ENCODE measurements at places on chromosomes 7 and 10. TPM values are rescaled to one million over a fixed set of nuclear protein-coding genes. Genes with fewer than 3 reads are reported as not detected.
A peak's percentile ranks its signal among the peaks of the same experiment; 100 is the strongest.

The NEUROG3 gene
- total RNA-seq = not detected

DNA sequence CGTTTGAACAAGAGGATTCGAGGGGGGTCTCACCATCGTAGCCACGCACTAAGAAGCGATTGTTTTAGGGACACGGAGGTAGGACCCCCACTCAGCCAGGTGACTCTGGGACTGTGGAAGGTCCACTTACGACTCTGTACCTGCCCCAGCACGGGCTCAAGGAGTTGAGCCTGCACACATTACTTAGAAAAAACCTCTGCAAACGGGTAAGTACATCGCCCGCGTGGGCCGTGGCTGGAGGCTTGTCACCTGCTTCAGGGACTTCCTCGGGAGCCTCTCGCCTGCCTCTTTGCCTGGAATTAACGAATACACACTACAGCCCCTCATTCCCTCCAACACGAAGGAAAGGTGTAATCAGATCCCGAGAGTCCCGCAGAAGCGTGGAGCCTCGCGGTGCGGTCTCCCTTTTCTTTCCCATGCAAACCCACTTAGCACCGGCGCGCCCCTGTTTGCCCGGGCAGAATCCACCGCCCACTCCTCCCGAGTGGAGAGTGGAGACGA lies 826 bp downstream of the PODXL start:
- no peaks in the 10 kb centered on the region for H3K36me3 ChIP-seq
- no peak overlapping the region for H3K27ac ChIP-seq
- no peak for DNase-seq
- peaks cover 6% of the 10 kb centered on the region for H3K4me1 ChIP-seq
- peaks cover 63% of the 10 kb centered on the region for H3K27me3 ChIP-seq

DNA sequence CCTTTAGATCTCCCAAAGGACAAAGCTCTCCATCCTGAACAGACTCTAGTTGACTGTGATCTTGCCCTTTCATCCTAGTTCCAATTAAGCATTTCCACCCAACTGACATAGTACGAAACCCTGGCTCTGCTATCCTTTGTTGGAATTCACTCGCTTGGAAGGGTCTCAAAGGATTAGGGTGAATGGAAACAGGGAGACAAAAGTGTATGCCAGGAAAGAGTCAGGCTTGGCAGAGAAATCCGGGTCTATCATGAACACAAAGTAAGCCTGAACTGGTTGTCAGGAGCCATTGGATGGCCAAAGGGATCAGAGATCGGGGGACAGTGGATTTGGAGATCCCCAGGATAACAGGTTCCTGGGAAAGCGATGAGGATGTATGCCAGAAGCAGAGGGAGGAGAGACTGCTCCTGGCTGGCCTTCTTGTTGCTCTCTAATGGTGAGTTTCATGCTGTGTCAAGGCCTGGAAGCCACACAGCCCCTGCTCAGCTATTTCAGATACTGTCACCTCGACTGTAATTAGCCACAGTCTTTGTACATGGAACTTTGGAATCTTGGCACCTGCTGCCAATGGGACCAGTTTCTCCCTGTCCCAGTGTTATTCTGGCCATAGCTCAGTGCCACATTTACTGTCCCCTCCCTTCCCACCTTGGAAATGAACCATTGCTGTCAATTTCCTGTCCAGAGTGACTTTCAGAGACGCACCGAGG lies 1168.7 kb upstream of the AUTS2 start:
- H3K4me1 ChIP-seq = no peaks in the 10 kb centered on the region
- H3K27ac ChIP-seq = no peak overlapping the region
- no peaks in the 10 kb centered on the region for H3K27me3 ChIP-seq
- no peak for DNase-seq

DNA sequence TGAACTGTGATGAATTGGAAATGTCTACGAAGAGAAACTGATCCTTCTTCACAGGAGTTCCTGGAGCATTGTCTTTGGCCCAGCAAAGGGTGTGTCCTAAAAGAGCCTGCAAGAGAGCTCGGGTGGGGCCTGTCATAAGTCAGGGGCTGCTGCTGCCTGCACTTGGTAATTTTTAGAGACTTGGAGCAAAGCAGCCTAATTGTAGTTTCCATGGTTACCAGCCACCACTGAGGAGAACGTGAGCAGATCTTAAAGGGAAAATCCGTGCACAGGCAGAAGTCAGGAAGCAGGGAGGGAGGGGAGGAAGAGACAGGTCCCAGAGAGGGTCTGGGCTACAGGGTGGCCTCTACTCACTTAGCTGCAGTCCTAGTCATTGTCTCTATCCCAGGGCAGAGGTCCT lies 463.6 kb downstream of the PLXNA4 start:
- H3K27me3 ChIP-seq = peaks cover 4% of the 10 kb centered on the region
- no peaks in the 10 kb centered on the region for H3K4me1 ChIP-seq
- no peaks in the 10 kb centered on the region for H3K36me3 ChIP-seq
- H3K4me3 ChIP-seq = no peak overlapping the region
- no peak overlapping the region for H3K27ac ChIP-seq

The WNT2 gene
- not detected for total RNA-seq

The IKZF1 gene
- total RNA-seq = 360 TPM

GRCh38 chr10:119421891-119422681 lies 120.4 kb downstream of the RGS10 start:
- no peaks in the 10 kb centered on the region for H3K27me3 ChIP-seq
- no peaks in the 10 kb centered on the region for H3K4me1 ChIP-seq
- no peak overlapping the region for H3K4me3 ChIP-seq
- no peak for DNase-seq

DNA sequence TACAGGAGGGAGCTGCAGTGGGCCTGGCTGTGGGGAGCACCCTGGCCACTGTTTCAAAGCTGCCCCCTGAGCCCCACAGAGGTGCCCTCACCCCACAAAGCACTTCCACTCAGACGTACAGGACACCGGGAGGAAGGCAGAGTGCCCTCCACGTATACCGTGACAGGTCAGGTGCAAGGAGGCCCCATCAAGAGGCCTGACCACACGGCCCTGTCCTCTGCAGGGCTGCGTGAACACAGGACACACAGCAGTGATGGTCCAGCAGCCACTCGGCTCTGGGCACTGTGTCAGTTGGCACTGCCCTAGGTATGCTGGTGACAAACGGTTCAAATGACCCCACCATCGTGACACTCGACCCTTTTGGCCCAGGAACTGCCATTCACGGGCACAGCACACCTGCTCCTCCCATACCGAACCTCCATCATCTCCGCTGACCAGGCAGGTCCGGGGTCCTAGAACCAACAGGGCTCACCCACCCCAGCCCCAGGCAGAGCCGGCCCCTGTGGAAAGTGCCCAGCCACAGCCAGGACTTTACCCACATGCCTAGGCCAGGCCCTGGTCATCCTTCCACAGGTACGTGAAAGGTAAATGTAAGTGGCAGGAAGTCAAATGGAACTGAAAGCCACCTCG lies 560.9 kb downstream of the PTPRN2 start:
- H3K27ac ChIP-seq = no peak overlapping the region
- no peak for DNase-seq
- no peaks in the 10 kb centered on the region for H3K4me1 ChIP-seq
- H3K36me3 ChIP-seq = no peaks in the 10 kb centered on the region
- H3K27me3 ChIP-seq = no peaks in the 10 kb centered on the region

The EPHA1 gene
- total RNA-seq = 0.34 TPM

- peak overlapping the region; percentile 49 for H3K27ac ChIP-seq
- no peaks in the 10 kb centered on the region for H3K36me3 ChIP-seq
- no peaks in the 10 kb centered on the region for H3K27me3 ChIP-seq
- peak overlapping the region; percentile 82 for H3K4me3 ChIP-seq
- H3K4me1 ChIP-seq = peaks cover 2% of the 10 kb centered on the region
These were observed 98.0 kb upstream of the ZNF722 start for GRCh38 chr7:63900394-63901203.

GRCh38 chr10:34709637-34710390 lies 105.3 kb downstream of the PARD3 start:
- H3K4me3 ChIP-seq = no peak overlapping the region
- no peak for DNase-seq
- peaks cover 5% of the 10 kb centered on the region for H3K4me1 ChIP-seq
- H3K36me3 ChIP-seq = no peaks in the 10 kb centered on the region
- no peak overlapping the region for H3K27ac ChIP-seq
- H3K27me3 ChIP-seq = no peaks in the 10 kb centered on the region

The CPXM2 gene
- total RNA-seq = not detected

The NFKB2 gene
- 323 TPM for total RNA-seq

DNA sequence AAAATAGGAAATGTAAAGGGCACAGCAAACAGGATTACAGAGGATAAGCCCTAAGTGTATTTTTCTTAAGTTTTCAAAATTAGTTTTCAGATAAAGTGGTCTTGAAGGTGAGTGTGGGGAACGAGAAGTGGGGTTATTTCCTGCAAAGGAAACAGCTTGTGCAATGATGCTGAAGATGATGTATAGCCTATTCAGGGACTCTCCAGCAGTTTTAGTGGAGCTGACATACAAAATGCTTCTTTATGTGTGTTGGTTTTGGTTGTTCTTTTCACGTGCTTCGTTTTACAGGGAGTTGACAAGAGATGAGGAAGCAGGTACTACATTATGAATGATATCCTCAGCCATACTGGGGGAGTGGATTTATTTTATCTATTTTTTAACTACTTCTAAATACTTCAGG lies 20.5 kb downstream of the CASD1 start:
- DNase-seq = no peak
- no peaks in the 10 kb centered on the region for H3K27me3 ChIP-seq
- no peak overlapping the region for H3K27ac ChIP-seq
- H3K4me1 ChIP-seq = no peaks in the 10 kb centered on the region
- H3K4me3 ChIP-seq = no peak overlapping the region
